Testis (tissue), 5 donors: ENCODE measurements at places on chromosomes 5 and 9. TPM values are rescaled to one million over a fixed set of nuclear protein-coding genes. Genes with fewer than 3 reads are reported as not detected.

DNA sequence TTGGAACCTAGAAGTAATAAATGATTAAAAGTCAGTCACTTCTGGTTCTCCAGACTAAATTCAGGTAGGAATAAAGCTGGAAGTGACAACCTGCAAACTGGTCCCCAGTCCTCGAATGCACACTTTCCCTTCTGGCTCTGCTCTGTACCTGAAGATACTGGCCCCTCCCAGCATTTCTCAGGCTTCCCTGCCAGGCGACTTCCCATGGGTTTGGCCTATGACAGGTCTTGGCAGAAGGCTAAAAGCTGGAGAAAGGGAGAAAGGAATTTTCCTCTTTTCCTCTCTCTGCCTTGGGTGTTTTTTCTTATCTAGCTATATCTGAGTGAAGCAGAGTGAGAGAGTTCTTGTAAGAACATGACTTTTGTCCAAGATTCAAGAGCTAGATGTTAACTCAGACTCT is 1005.7 kb downstream of the DTWD2 start:
- no peak overlapping the region for H3K4me3 ChIP-seq
- no peaks in the 10 kb centered on the region for H3K4me1 ChIP-seq

- H3K4me1 ChIP-seq: no peaks in the 10 kb centered on the region
- DNase-seq: no peak
- H3K27ac ChIP-seq: no peak overlapping the region
- no peak overlapping the region for H3K4me3 ChIP-seq
- no peaks in the 10 kb centered on the region for H3K36me3 ChIP-seq
These were observed 98.5 kb upstream of the PTCH1 start for GRCh38 chr9:95615246-95615645.

DNA sequence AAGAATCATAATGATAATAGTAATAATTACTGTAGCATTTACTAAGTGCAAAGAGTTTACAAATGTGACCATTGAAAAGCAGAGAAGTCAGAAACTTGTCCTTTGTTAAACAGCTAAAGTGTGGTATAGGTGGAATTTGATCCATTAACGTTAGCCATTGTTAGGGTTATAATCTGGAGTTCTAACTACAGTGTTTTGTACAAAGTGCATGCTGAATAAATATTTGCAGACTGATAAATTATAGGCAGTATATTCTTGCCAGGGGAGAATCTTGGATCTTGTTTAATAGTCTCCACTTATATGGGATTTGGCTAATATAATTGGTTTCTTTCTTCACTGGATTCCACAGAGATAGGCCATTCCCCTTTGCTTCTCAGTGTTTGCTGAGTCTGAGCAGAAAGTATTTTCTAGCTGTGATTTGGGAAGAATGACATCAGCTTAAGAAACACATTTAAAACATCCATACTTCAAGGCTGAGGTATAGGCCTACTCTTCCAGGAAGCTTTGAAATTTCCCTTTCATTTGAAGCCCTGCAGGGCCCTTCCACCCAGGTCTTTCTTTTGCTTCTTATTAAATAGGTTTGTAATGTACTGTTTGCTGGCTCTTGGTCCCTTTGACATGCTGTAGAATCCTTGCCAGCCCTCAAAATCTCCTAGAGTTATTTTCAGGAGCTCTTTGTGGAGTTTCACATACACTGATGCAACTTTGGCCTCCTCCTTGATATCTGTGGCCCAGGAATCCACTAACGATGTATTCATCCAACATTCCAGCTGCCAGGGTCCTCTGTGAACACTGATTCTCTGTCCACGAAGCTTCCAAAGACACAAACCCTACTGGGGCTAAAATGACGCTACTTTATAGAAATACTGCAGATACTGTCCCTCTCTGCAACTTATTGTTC is 51.4 kb downstream of the ATP10B start:
- H3K36me3 ChIP-seq: no peaks in the 10 kb centered on the region
- no peaks in the 10 kb centered on the region for H3K27me3 ChIP-seq
- no peak overlapping the region for H3K4me3 ChIP-seq
- H3K27ac ChIP-seq: no peak overlapping the region
- H3K4me1 ChIP-seq: no peaks in the 10 kb centered on the region

DNA sequence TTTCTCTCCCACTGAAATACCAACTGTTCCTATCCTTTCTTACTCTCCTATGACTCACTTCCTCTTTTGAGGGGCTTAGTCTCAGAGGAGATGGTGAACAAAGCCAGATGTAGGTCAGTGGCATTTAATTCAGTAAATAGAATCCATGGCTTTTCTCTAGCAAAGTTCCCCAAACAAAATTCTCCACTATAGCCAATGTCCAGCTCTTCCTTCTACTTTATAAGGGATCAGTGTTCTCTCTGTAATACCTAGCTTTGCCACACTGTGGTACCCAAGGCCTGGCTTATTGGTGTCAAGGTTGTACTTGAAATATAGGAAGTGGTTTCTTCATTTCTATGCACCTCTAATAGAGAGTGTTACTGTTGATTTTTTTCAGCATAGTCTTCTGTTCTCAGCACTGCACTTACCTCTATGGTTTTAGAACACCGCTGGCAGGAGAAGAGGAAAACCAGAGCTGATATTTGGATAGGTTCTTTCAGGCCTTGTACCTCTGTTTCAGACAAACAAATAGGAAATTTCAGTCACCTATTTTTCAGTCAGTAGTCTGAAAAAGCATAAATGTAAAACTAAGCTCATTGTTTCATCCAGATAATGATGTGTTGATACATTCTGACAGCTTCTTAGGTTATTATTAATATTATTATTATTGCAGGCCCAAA is 40.6 kb upstream of the ITGA2 start:
- no peaks in the 10 kb centered on the region for H3K27me3 ChIP-seq
- no peak overlapping the region for H3K4me3 ChIP-seq
- no peaks in the 10 kb centered on the region for H3K4me1 ChIP-seq
- no peak overlapping the region for H3K27ac ChIP-seq
- no peaks in the 10 kb centered on the region for H3K36me3 ChIP-seq

GRCh38 chr9:124709292-124709690 is 61.8 kb downstream of the NR6A1 start:
- H3K4me3 ChIP-seq: no peak overlapping the region
- no peaks in the 10 kb centered on the region for H3K36me3 ChIP-seq
- no peaks in the 10 kb centered on the region for H3K27me3 ChIP-seq
- no peak overlapping the region for H3K27ac ChIP-seq
- no peaks in the 10 kb centered on the region for H3K4me1 ChIP-seq

DNA sequence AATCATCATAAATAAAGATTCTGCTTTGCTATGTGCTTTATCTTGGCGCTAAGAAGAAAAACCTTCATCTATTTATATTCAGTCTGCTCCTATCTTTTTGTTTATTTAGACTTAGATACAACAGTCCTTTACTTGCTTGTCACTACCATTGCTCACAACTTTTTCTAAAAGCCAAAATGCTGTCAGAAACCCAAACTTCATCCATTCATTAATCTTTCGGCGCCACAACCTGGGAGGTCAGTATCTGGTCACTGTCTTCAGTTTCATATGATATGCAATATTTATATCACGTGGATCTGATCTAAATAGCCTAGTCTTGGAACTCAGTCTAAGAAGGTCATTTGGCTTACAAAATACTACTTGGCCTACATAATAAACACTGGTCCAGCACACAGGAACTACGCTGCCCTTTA is 159.3 kb upstream of the TARS1 start:
- no peak overlapping the region for H3K4me3 ChIP-seq
- H3K27ac ChIP-seq: no peak overlapping the region
- H3K4me1 ChIP-seq: peaks cover 5% of the 10 kb centered on the region
- H3K27me3 ChIP-seq: no peaks in the 10 kb centered on the region
- no peaks in the 10 kb centered on the region for H3K36me3 ChIP-seq
- DNase-seq: no peak

DNA sequence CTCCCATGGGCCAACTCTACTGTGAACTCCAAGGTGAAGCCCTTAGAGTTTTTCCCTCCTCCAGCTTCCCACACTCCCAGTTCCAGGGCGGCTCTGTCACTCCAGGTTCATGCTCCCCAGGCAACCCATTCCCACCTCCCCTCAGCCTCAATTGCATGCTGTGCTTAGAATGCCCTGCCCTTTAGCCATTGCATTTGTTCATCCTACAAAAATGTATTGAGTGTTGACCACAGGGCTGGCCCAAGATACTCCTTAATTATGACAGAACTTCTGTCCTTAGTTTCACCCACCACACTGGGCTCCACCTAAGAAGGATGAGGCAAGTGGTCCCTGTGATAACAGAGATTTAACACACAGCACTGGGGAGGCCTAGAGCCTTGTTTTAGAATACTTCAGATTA is 236.1 kb downstream of the ADAMTSL1 start:
- peaks cover 19% of the 10 kb centered on the region for H3K4me1 ChIP-seq
- H3K27ac ChIP-seq: no peak overlapping the region
- H3K36me3 ChIP-seq: no peaks in the 10 kb centered on the region
- H3K4me3 ChIP-seq: no peak overlapping the region
- no peak for DNase-seq
- no peaks in the 10 kb centered on the region for H3K27me3 ChIP-seq

DNA sequence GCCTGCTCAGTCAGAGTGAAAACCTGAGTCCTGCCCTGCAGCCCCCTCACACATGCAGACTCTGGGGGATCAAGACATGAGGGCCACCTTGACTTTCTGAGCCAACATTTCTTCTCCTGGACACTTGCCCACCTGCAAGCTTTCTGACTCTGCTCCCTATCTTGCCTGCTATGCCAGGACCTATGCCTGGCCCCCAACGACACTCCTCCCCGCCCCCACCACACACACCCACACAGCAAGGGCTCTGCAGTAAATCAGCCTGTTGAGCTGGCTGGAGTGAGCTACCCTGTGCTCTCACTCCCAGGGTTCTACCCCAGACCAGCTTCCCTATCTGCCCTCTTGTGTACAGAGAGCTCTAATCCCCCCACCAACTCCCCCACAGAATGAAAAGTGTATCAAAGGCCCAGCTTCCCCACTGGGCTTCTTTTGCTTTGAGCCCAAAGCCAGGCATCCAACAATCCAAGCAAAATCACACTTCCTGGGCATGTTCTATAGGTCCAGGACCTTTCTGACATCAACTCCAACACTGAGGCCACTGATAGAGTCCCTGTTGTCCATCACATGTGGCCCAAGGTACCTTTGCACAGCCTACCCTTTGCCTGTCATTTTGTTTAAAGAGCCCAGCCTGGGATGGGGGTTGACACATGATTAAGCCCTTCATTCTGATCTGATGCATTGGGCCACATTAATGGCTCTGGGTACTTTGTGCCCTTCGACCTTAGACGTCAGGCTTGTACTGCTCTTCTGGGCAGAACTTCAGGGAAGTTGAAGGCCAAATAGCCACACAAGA is 7.2 kb downstream of the PDLIM4 start:
- no peaks in the 10 kb centered on the region for H3K36me3 ChIP-seq
- H3K4me1 ChIP-seq: peaks cover 22% of the 10 kb centered on the region
- H3K4me3 ChIP-seq: no peak overlapping the region
- DNase-seq: peak; percentile 11
- H3K27me3 ChIP-seq: no peaks in the 10 kb centered on the region

GRCh38 chr5:80216096-80216495 is 39.8 kb downstream of the SERINC5 start:
- peak; percentile 40 for DNase-seq
- H3K27me3 ChIP-seq: no peaks in the 10 kb centered on the region
- H3K4me3 ChIP-seq: no peak overlapping the region
- no peak overlapping the region for H3K27ac ChIP-seq
- H3K4me1 ChIP-seq: peaks cover 31% of the 10 kb centered on the region
- no peaks in the 10 kb centered on the region for H3K36me3 ChIP-seq

- DNase-seq: no peak
- H3K36me3 ChIP-seq: no peaks in the 10 kb centered on the region
- H3K27me3 ChIP-seq: no peaks in the 10 kb centered on the region
- no peaks in the 10 kb centered on the region for H3K4me1 ChIP-seq
- no peak overlapping the region for H3K4me3 ChIP-seq
These were observed 501.4 kb upstream of the WWC1 start for GRCh38 chr5:167790045-167790444.

DNA sequence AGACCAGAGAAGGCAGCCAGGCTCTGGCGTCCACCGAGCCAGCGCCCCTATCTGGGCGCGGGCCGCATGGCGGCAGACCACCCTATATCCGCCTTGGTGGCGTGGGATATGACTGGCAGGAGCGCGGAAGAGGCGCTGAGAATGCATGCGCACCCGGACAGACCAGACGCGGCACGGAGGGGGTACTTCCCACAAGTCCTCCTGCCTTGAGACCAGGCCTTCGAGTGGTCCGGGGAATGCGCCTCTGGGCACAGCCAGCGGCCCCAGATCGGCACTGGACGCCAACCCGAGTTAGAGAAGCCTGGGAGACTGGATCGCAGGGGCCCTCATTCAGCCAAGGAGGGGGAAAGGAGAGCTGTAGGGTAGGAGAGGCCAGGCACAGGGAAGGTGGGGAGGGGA is 2.5 kb upstream of the LMX1B start:
- no peak overlapping the region for H3K27ac ChIP-seq
- no peak for DNase-seq

- DNase-seq: no peak
- no peaks in the 10 kb centered on the region for H3K27me3 ChIP-seq
- no peaks in the 10 kb centered on the region for H3K4me1 ChIP-seq
- no peak overlapping the region for H3K27ac ChIP-seq
- H3K4me3 ChIP-seq: peak overlapping the region; percentile 62
- no peaks in the 10 kb centered on the region for H3K36me3 ChIP-seq
These were observed 524 bp downstream of the MEGF10 start for GRCh38 chr5:127290946-127291693.

DNA sequence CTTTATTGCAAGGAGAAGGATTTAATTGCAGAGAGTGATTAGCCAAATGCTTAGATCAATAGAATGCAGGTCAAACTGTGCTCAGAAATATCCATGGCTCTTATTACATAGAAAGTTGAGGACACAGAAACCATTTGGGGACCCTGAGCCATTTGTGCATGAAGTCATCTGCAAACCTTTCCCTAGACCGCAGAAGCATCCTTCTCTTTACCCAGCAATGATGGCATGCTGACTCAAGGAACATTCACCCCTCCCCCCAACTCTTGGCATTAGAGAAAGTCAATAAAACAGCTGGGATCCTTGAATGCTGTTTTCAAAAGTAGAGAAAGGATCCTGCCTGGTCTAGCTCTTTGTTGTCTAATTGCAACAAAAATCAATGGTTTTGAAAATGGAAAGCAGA is 73.5 kb downstream of the PPP2R2B start:
- no peak for DNase-seq
- no peak overlapping the region for H3K4me3 ChIP-seq
- H3K27ac ChIP-seq: no peak overlapping the region
- H3K4me1 ChIP-seq: no peaks in the 10 kb centered on the region
- no peaks in the 10 kb centered on the region for H3K27me3 ChIP-seq

GRCh38 chr9:36677611-36678010 is 104.9 kb downstream of the MELK start:
- DNase-seq: no peak
- no peaks in the 10 kb centered on the region for H3K27me3 ChIP-seq
- H3K4me3 ChIP-seq: no peak overlapping the region
- H3K4me1 ChIP-seq: peaks cover 5% of the 10 kb centered on the region
- H3K36me3 ChIP-seq: no peaks in the 10 kb centered on the region
- no peak overlapping the region for H3K27ac ChIP-seq

- no peaks in the 10 kb centered on the region for H3K4me1 ChIP-seq
- H3K36me3 ChIP-seq: no peaks in the 10 kb centered on the region
- H3K4me3 ChIP-seq: no peak overlapping the region
- H3K27ac ChIP-seq: no peak overlapping the region
These were observed 106.7 kb upstream of the OSMR start for GRCh38 chr5:38739011-38739704.

Gene ADAMTS2
- total RNA-seq: 19.8 TPM

Gene MLANA
- total RNA-seq: not detected

Gene DNAH5
- 5.9 TPM for total RNA-seq
